ENCODE measurements at places on chromosomes 16 and 17.

DNA sequence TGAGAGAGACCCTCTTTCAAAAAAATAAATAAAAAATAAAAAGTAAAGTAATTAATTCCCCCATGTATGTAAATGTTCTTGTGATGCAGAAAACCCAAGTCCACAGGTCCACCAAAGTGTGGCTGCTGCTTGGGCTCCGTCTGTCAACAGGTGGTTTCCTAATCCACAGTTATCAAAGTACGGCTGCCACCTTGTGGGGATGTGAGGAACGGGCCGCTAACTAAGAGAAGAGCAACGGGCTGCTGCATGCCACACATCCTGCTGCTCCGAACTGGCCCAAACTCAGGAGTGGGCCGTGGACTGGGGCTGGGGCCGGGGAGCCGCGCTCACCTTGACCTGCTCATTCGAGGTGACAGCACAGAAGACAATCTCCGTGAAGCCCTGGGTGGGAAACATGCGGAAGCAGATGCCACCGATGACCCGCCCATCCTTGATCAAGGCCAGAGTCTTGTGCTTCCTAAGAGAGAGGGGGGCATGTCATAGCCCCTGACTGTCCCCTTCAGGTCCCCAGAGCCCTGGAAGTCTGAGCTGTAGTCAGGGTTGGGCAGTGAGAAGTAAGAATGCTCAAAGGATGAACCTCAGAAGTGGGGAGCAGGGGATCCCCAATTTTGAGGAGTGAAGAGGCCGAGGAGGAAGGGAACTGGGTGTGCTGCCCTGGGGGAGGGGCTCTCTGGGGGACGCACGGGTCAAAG is 4.3 kb downstream of the KAT2A start:
- no peak for DNase-seq

DNA sequence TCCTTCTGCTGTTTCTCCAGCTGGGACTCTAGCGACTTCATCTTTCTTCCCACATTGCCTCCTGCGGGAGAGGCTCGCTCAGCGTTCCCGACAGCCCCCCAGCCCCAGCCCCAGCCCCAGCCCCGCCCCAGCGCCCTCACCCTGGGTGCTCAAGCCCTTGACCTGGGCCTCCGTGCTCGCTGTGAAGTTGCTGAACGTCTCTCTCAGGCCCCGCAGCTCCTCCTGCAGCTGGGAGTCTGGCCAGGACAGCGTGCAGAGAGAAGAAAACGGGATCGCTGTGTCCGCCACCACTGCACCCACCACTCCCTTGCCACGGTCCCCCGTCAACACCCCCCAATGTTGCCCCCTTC is 2.4 kb downstream of the ASGR1 start:
- no peak for DNase-seq

GRCh38 chr16:22027633-22028032 is 19.7 kb downstream of the MOSMO start:
- no peak for DNase-seq

DNA sequence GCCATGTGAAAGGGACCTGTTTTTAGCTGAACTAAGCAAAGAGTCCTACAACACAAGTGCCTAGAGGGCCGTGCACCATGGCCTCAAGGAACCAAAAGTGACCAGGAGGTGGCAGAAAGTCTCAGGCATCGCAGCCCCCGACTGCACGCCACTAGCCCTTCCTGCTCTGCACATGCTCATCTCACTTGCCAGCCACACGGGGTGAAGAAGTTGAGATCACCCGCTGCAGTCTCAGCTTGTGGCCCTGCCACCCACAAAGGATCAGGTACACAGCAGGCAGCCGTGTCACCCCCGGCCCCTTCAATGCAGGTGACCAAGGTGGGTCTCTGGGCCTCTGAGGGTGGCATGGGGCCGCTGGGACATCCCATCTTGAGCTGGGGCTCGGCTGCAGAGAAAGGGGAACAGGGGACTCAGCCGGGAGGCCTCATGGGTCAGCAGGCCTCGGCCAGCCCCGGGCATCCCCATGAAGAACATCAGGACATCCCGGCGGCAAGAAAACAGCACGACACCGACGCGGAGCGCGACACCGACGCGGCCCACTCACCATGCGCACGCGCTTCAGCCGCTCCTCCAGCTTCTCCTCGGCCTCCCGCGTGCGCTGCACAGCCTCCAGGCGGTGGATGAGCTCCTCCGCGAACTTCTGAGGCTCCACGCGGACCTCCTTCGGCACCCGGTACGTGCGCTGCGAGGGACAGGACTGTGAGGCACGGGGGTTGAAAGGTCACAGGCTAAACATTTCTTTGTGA is 21.0 kb downstream of the PDIA2 start:
- no peak for DNase-seq

DNA sequence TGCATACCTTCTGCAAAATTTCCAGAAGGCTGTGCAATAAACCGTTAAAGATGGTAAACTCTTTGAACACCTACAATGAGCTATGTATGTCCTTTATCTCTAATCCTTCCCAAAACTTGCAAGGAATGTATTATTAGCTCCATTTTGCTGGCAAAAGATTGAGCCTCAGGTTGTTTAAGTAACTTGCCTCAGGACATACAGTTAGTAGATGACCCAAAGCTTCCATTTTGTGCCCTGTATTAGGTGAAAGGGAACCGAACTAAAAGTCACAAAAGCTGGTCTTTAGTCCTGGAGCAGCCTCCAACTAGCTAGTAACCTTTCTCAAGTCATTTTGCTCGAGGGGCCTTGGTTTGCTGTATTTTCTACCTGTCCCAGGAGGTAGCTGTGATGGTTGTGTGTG is 4.3 kb downstream of the ADGRG3 start:
- DNase-seq, result no peak

All from GOT3 (cell line).